ENCODE measurements at places on chromosomes 16 and 17. TPM values are rescaled to one million over a fixed set of nuclear protein-coding genes. Genes with fewer than 3 reads are reported as not detected.

DHRS11 gene
- total RNA-seq: 3.5 TPM

EPX gene
- not detected for total RNA-seq

DNA sequence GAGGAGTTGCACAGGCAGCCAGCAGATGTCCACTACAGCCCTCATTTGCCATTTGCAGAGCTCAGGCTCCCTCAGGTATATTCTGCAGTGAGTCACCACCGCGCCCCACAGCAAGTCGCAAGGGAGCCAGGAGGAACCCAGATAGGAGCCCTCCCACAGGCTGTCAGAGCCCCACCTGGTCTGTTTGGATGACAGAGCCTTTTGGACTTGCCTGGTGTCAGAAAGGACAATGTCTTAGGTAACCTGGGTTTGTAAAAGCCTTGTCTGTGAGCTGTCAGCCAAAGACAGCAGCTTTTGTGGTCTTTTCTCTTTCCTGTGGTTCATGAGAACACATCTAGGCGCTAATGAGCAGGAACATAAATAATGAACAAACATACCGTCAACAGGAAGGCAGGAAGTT lies 70.9 kb downstream of the GNAO1 start:
- DNase-seq: no peak

- no peak for DNase-seq
These were observed 44.9 kb downstream of the TTC19 start for GRCh38 chr17:16044487-16044886.

TBC1D26 gene
- total RNA-seq: not detected

- no peak for DNase-seq
These were observed 6.2 kb downstream of the KATNB1 start for GRCh38 chr16:57741660-57742191.

- DNase-seq: no peak
These were observed 134.2 kb upstream of the CPHXL start for GRCh38 chr16:75860326-75861053.

GRCh38 chr17:76578376-76578775 lies 7.3 kb downstream of the ST6GALNAC2 start:
- DNase-seq: no peak

GRCh38 chr17:47663912-47664623 lies 14.3 kb downstream of the KPNB1 start:
- DNase-seq: no peak

DYNC1LI2 gene
- 159 TPM for total RNA-seq

NHERF2 gene
- 115 TPM for total RNA-seq

GRCh38 chr17:79485991-79486390 lies 124.9 kb downstream of the RBFOX3 start:
- no peak for DNase-seq

HSD11B2 gene
- total RNA-seq: 3.2 TPM

OR4D1 gene
- not detected for total RNA-seq

DNA sequence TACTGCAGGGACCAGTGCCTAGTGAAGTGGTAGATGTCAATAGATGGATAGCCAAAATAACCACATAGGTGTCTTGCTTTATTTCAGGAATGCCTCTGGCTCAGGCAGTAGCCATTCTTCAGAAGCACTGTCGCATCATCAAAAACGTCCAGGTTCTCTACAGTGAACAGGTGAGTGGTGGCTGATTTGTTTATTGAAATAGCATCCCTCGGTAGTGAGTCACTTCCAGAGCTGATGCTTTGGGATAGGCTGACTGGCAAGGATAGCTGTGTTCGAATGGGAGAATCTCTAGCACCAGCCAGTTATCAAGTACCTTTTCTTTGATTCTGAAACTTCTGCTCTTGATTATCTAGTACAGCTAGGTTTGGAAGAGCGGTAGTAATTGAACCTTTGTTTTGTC lies 10.3 kb downstream of the PHAF1 start:
- no peak for DNase-seq

DNA sequence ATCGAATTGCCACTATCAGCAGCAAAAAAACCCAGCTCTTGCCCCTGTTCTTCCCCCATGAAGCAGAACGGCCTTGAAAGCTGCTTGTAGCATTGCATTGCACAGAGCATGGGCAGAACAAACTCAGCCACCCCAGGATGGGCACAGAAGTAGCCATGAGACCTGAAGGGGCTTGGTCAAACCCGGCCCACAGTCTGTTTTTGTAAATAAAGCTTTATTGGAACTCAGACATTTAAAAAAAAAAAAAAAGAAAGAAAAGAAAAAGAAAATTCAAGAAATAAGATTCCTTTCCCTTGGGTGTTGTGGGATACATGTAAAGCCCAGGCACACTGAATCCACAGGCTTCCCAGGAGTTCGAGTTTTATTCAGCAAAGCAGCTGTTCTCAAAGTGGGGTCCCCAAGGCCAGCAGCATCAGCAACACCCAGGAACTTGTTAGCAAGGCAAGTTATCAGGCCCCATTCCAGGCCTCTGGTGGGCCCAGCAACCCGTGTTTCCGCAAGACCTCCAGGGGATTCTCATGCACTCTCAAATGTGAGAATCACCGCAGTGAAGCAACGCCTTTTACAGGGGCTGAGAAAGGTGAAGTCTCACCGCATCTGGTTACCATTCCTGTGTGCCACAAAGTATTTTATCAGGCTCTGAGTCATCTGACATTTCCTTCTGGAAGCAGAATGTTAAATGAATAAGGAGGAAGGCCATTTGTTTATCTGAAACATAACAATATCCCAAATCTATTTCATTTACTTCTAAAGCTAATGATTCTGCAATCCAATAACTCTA lies 108.2 kb downstream of the SLC39A11 start:
- no peak for DNase-seq

DNA sequence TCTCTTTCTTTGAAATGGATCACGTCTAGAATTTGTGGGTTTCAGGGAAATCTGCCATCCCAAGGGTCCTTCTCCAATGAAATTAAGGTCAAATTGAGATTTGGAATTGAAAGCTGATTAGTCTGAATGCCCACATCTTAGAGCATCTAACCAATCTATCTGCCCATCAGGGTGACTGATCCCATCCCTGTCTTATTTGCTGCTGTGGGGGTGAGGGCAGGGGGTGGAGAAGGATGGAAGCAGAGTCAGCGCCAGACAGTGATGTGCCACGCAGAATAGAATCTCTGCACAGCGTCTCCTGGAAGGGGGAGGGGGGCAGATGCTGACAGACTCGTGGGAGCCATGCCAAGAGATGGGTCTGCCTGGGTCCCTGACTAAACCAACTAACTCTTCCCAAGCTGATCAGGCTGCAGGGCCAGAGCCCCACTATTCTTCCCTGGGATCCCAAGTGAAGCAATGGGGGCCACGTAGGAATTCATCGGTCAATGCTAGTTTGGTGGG lies 32.1 kb downstream of the CDK5RAP3 start:
- DNase-seq: no peak

- no peak for DNase-seq
These were observed 4.7 kb downstream of the MLX start for GRCh38 chr17:42571435-42572225.

DNA sequence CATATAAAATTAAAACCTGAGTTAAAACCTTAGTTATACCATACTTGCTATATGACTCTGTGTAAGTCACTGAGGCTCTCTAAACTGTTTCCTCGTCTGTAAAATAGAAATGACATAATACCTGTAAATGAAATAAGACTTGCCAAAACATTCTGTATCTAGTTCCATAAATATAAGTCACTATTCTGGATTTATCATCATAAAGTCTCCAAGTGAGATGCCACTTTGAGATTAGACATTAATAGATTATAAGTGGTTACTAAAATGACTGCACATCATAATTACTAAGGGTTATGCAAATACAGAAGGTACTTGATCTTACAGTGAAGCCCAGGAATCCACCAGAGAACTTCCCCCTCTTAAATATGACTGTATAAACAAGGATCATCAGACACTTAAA lies 12.0 kb upstream of the BRIP1 start:
- DNase-seq: no peak

DNA sequence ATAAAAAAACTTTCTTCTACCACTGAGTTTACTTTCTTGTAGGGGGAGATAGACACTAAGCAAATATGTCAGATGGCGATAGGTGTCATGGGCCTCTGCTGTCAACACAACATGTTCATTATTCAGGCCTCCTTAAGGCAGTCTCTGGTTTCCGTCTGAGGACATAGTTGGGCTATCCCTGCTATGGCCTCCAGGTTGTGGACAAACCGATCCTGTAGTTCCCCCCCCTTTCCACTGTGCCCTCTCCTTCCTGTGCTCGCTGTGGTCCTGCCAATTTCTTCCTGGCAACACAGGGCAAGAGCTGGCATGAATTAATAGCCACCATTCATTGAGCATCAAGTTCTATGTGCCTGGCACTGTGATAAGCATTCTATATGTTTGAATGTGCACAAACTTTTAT lies 81.0 kb upstream of the HS3ST2 start:
- no peak for DNase-seq

DNA sequence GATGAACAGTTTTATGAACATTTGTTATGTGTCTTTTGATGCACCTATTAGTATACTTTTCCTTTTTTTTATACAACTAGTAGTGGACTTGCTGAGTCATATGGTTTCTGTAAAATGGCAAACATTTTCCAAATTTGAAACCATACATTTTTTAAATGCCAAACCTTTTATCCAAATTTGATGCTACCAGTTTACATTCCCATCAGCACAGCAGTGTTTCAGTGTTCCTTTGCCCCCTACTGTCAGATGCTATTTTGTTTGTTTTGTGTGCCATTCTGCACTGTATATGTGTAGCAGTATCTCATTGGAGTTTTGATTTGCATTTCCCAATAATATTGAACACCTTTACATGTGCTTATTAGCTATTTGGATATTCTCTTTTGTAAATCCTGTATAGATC lies 219.4 kb downstream of the TANC2 start:
- no peak for DNase-seq

TMEM100 gene
- 15.1 TPM for total RNA-seq

GRCh38 chr17:52660692-52661091 lies 502.2 kb upstream of the CA10 start:
- DNase-seq: no peak

OR3A3 gene
- total RNA-seq: not detected

DNA sequence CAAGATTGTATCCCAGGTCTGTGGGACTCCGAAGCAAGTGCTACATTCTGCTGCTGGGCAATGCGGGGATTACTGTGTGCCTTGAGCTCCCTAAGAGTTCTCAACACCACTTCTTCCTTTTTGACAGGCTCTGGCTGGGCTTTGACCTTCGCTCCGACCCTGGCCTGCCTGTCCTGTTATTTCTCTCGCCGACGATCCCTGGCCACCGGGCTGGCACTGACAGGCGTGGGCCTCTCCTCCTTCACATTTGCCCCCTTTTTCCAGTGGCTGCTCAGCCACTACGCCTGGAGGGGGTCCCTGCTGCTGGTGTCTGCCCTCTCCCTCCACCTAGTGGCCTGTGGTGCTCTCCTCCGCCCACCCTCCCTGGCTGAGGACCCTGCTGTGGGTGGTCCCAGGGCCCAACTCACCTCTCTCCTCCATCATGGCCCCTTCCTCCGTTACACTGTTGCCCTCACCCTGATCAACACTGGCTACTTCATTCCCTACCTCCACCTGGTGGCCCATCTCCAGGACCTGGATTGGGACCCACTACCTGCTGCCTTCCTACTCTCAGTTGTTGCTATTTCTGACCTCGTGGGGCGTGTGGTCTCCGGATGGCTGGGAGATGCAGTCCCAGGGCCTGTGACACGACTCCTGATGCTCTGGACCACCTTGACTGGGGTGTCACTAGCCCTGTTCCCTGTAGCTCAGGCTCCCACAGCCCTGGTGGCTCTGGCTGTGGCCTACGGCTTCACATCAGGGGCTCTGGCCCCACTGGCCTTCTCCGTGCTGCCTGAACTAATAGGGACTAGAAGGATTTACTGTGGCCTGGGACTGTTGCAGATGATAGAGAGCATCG lies 2.4 kb downstream of the SLC16A13 start:
- no peak for DNase-seq

DNA sequence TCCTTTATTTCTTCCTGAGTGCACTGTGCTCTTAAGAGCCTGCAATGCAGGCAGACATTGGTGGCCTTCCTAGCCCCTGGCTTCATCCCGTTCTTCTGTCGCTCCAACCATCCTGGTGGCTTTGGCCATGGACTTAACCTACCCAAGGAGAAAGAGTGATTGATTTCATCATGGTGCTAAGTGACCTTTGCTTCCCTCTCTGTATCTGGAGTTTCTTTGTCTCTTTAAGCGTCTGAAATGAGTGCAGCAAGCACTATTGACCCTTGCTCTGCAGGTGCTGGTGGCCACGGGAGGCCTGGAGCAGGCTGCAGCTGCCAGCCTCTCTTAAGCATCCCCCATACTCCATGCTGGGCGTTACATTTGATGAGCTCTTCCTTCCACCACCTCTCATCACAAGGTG lies 60.5 kb downstream of the RAP1GAP2 start:
- no peak for DNase-seq

DNA sequence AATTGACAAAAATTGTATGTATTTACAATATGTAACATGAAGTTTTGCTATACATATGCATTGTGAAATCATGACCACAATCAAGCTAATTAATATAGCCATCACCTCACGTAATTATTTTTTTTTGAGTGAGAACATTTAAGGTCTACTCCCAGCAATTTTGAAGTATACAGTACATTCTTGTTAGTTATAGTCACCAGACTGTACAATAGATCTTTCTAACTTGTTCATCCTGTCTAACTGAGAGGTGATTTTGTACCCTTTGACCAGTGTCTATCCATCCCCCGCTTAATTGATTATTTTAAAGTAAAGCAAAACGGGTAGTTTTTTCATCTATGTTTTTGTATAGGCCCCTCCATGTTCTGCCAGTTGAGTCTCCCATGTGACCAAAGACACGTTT lies 30.3 kb downstream of the NTN1 start:
- no peak for DNase-seq

DNA sequence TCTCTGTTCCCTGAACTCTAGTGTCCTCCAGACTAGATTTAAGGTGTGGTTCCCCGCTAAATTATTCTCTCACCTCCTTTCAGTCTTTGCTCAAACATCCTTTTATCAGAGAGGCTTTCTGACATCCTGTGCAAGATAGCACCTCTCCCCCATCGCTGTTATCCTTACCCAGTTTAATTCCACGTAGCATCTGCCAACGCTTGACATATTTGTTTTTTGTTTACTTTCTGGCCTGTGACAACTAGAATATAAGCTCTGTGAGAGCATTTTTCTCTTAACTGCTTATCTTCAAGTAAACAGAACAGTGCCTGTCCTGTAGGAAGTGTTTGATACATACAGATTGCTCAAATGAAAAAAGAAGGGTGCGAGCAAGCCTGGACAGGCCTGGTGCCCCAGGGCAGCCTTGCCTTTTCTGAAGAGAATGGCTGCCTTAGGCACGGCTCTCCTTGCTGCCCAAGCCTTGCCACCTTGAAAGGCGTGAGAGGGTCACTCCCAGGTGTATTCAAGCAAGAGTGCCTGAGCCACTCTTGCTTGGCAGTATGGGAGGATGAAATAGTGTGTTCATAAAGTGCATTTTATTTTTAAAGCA lies 9.7 kb downstream of the DYNLL2 start:
- no peak for DNase-seq

MYH8 gene
- not detected for total RNA-seq

SPHK1 gene
- total RNA-seq: 13.8 TPM

GRCh38 chr16:734981-735881 lies 5.6 kb downstream of the CIAO3 start:
- no peak for DNase-seq

CCDC102A gene
- total RNA-seq: 16.9 TPM

GRCh38 chr16:79573884-79574283 lies 26.7 kb downstream of the MAF start:
- DNase-seq: no peak

- DNase-seq: no peak
These were observed 49.6 kb upstream of the SIAH1 start for GRCh38 chr16:48434653-48435317.

GRCh38 chr16:1265826-1266225 lies 10.0 kb downstream of the TPSD1 start:
- DNase-seq: no peak

GRCh38 chr17:77736199-77736585 lies 222.3 kb upstream of the TNRC6C start:
- DNase-seq: no peak

KRT36 gene
- total RNA-seq: not detected
